NCI-H1436 treated with DMSO at 0.1 percent for 48 hours (cell line): ENCODE measurements at places on chromosomes 12 and 14.

- DNase-seq: no peak
Measured at GRCh38 chr14:24293525-24293924, 6.1 kb downstream of the DHRS1 start.

- DNase-seq: no peak
Measured at GRCh38 chr12:5047094-5047493, 3.4 kb downstream of the KCNA5 start.

DNA sequence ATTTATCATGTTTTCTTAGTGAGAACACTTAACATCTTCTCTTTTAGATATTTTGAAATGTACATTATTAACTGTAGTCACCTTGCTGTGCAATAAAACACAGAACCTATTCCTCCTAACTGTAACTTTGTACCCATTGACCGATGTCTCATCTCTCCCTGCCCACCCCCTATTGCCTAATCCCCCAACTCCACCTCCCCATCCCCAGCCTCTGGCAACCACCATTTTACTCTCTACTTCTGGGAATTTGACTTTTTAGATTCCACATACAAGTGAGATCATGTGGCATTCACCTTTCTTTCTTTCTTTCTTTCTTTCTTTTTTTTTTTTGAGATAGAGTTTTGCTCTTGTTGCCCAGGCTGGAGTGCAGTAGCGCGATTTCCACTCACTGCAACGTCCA is 4.4 kb upstream of the CCDC198 start:
- DNase-seq: no peak

DNA sequence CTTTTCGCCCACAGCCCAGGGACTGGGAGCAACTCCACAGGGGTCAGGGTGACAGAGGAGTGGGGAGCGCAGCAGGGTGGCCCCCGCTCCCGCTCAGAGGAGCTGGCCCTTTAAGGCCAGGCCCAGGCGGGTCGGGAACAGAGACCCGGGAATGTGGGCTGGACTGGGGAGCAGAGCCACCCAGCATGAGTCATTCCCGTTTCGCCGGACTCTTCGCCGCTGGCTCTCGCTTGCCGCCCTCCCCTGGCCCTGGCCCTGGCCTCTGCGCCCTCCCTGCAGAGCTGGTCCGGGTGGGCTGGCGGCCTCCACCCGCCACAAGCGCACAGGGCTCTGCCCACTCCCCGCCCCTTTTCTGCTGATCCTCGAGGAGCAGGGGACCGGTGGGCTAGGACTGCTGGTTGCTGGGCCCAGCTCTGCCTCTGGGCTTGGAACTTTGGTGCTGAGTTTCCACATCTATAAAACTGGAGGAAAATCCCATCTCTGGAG is 92.8 kb downstream of the NINJ2 start:
- no peak for DNase-seq

- no peak for DNase-seq
Measured at GRCh38 chr12:95474660-95474958, 657 bp downstream of the METAP2 start.

DNA sequence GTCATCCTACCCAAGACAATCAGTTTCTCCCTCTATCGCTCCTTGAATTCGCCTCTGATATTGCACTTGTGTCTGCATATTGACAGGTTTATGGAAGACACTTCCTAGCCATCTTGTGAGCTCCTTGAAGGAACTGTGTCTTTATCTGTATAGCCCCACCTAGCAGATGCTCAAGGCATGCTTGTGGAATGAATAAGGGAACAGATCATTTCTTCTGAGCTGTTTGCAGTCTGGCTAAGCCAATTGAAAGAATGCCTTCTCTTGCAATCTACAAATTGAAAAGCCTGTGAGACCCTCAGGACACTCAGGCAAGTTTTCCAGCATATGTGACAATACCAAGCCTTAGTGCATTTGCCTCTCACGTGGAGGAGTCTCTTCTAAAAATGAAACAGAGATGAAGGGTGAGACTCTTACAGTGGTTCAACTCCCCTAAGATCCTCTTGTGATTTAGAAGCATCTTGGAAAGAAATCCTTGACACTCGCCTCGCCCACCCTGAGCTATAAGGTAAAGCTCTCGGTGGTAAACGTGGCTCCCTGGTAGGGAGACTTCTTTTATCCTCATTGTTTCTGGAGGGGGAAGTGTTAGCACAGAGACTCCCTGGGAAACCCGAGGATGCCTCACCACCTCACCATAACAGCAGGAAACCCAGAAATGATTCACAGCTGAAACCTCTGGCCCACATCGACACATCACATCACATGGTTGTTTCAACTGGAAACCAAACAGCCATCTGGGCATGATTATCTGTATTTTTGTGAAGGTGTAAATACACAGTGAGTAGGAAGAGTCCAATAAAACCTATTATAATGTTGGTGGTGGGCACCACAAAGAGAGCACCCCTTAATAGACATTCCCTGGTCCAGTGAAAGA is 112.3 kb upstream of the BCL2L14 start:
- DNase-seq: no peak

- DNase-seq: peak; percentile 45
Measured at GRCh38 chr12:41795051-41795600, 349.5 kb downstream of the GXYLT1 start.

- DNase-seq: no peak
Measured at GRCh38 chr14:34374998-34375740, 86.9 kb downstream of the SPTSSA start.

DNA sequence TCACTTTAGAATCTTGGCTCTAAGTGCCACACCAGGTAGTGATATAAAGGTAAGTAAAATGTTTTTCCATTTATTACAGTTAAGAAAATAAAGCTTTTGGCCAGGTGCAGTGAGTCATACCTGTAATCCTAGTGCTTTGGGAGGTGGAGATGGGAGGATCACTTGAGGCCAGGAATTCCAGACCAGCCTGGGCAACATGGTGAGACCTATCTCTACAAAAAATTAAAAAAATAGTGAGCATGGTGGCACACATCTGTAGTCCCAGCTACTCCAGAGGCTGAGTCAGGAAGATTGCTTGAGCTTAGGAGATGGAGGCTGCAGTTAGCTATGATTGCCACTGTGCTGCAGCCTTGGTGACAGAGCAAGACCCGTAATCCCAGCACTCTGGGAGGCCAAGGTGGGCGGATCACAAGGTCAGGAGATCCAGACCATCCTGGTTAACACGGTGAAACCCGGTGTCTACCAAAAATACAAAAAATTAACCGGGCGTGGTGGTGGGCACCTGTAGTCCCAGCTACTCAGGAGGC is 5.0 kb downstream of the FANCM start:
- DNase-seq: no peak

DNA sequence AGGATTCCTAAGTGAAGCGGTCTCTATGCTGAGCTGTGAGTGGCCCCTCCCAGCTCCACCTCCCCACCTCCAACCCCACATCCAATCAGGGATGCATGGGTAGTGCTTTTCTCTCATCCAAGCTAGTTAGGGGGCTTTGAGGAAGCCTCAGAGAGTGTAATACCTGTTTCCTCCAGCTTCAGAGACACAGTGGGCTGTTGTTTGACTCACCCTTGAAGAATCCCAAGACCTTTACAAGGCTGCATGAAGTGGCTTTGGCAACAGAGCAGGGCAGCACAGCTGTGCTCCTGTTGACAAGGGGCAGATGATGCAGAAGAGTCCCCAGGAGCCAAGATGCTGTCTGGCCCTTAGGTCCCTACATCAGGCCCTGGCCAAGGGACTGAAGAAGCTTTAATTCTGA is 27.1 kb upstream of the CLMN start:
- no peak for DNase-seq

- DNase-seq: no peak
Measured at GRCh38 chr14:51039252-51039651, 55.7 kb downstream of the TRIM9 start.

DNA sequence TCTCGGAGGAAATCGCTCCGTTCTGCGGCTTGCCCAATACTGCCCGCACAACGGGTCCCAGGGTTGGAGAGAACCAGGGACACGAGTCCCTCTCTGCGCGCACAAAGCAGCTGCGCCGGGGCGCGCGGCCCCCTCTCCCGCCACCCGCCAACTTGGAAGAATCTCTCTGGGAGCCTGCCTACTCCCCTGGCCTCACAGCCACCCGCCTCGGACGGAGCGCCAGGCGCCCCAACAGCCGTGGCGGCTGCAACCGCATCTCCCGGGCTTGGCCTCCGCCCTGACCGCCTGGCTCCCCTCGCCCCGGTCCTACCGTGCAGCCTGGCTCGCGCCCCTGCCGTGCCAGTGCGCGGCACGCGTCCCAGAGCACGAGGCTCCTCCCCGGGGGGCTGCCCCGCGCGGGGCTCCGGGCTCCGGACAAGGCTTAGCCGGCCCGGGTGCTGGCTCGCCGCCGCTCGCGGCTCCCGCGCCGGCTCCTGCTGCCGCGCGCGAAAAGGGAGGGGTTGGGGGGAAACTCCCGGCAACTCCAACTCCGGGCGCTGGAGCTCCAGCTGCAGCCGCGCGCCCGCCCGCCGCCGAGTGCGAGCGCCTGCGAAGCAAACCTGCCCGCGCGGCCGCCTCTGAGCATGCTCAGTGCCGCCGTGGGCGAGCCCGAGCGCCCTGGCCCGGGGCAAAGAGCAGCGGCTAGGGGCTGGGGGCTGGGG is at the start of gene STXBP6:
Gene STXBP6, minus strand, starts transcription at position 580 of the 701 bp plus-strand sequence. CDS start 75,329 bp downstream, outside the sequence.
- no peak for DNase-seq

DNA sequence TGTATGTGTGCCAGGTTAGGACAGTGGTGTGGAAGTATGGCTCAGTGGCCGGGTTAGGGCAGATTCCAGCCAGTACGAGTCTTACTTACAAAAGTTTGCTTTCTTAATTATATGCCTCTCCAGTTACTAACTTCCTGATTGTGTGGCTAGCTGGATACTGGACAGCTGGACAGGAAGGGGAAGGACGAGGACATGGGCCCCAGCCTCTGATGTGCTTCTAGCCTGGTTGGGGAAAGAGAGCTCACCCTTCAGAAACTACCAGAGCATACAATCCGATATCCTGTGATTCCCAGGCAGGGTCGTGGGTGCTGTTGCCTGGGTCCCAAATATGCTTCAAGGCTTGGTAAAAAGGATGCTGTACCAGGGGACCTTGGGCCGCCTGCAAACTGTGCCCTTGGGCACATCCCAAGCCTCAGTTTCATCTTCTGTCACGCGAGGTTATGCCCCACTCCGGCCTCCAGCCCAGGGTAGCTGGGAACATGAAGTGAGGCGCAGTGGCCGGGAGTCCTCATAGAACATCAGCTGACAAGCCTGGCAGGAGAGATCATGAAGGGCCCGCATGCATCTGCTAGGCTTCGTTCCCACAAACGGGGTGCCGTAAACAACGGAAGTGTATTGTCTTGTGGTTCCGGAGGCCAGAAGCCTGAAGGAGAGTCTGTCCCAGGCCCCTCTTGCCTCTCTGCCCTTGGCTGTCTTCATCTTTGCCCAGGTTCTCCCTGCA is 23.2 kb upstream of the RIN3 start:
- DNase-seq: no peak

DNA sequence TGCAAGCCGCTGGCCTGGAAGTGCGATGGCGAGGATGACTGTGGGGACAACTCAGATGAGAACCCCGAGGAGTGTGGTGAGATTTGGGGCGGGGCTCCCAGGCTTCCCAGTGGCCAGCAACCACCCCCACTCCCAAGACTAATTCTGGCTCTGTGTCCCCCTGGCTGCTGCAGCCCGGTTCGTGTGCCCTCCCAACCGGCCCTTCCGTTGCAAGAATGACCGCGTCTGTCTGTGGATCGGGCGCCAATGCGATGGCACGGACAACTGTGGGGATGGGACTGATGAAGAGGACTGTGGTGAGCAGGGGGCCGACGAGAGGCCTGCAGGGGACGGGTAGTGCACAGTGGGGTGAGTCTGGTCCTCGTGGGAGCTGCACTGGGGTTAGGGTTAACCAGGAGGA is 12.1 kb upstream of the NXPH4 start:
- DNase-seq: no peak

GRCh38 chr12:108930155-108930554 is 50.3 kb downstream of the DAO start:
- DNase-seq: no peak

- no peak for DNase-seq
Measured at GRCh38 chr14:106787626-106788025, 1261.2 kb downstream of the TMEM121 start.

DNA sequence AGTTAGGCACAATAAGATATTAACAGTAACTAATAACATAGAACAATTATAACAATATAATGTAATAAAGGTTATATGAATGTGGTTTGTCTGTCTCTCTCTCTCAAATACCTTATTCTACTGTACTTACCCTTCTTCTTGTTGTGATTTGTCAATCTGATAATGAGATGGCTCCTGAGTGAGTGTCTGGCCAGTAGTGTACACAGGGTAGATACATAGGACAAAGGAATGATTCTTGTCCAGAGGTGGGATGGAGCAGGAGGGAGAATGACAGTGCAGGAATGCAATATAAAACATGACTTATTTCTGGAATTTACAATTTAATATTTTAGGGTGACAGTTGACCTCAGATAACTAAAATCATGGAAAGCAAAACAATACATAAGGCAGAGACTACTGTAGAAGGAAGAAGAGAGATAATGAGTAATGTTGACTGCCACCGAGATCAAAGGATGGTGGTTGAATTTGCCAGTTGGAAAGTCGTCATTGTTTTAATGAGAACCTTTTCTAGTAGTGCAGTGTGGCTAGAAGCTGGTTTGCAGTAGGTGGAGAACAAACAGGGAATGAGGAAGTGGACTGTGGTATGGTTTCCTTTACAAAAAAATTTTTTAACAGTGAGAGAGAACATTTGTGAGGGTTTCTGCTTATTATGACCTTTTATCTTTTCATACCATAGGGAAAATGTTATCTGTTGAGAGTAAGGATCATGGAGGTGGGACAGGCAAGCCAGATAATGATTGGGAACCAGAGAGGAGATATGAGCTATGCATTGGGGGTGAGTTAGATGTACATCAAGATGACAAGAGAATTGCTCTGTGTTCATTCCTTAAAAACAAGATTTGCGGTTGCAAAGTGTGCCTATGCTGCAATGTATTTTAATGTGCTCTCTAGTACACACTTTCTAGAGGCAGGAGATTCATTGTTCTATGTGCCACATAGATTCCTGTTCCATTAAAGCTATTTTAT is 458.3 kb downstream of the BTG1 start:
- DNase-seq: no peak

DNA sequence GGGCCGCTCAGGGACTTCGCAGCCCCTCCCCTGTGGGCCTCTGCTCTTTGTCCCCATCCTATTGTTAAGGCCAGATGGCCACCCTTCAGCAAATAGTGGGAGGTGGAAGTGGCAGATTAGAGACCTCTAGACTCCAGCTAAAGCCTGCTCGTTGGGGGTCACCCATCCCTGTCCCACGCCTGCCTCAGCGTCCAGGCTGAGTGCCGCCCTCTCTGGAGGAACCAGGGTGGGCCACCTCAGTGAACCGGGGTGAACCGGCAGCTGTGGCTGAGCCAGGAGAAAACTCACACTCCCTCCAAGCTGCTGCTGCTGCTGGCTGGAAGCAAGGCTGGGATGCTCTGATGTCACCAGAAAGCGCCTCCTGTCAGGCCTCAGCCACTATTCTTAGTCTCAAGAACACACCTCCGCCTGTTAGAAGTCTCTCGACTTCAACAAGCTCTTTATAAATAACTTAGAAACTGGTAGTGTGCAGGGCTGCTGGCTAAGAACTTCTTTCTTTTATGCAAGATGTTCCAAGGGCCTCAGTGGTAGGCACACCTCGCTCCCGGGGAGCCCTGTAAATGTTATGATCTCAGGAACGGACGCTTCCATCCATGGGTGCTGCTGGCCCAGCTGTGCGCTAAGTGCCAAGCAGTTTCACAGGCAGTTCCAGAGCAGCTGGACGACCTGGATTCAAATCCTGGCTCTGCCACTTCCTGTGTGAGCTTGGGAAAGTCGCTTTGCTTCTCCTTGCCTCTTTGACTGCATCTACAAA is 19.8 kb upstream of the TESC start:
- DNase-seq: no peak
